ENCODE measurements at places on chromosomes 12 and 14.

GRCh38 chr14:74503291-74503937 is 9.8 kb downstream of the ISCA2 start:
- H3K27ac ChIP-seq, result no peak overlapping the region
- H3K27me3 ChIP-seq, result no peaks in the 10 kb centered on the region
- DNase-seq, result no peak
- no peaks in the 10 kb centered on the region for H3K4me1 ChIP-seq
- no peak overlapping the region for H3K4me3 ChIP-seq

GRCh38 chr14:83534995-83535394 is 1994.9 kb upstream of the FLRT2 start:
- no peaks in the 10 kb centered on the region for H3K36me3 ChIP-seq
- no peak overlapping the region for H3K4me3 ChIP-seq
- no peak overlapping the region for H3K27ac ChIP-seq
- no peak for DNase-seq
- H3K27me3 ChIP-seq, result no peaks in the 10 kb centered on the region

- H3K4me1 ChIP-seq, result no peaks in the 10 kb centered on the region
- no peak for DNase-seq
- no peaks in the 10 kb centered on the region for H3K36me3 ChIP-seq
Measured at GRCh38 chr14:24351517-24351916, 11.7 kb upstream of the RIPK3 start.

DNA sequence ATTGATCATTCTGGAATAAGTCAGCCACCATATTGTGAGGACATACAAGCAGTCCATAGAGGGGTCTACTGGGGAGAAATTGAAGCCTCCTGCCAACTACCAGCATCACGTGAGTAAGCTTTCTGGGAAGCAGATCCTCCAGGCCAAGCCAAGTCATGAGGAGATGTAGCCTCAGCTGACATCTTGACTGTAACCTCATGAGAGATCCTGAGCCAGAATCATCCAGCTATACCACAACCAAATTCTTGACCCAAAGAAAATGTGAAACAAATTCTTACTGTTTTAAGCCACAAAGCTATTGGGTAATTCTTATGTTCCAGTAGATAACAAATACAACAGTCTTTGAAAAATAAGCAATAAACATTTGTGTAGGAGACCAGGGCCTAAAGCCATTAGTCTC is 479.4 kb upstream of the DCN start:
- no peak overlapping the region for H3K4me3 ChIP-seq
- DNase-seq, result no peak
- no peaks in the 10 kb centered on the region for H3K27me3 ChIP-seq
- peaks cover 19% of the 10 kb centered on the region for H3K4me1 ChIP-seq
- H3K27ac ChIP-seq, result no peak overlapping the region

DNA sequence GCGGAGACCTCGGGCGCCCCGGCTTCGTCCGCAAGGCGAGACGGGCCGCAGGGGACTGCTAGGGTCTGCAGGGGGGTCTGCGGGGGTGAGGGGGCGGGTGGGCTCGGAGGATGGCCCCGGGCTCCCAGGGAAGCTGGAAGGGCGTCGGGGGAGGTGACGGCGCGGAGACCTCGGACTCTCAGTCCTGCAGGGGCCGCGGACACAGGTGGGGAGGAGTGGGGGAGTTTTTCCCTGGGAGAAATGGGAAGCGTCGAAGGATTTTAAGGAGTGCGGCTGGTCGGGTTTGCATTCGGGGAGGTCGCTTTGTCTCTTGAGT is 25.9 kb downstream of the ZBTB42 start:
- no peak for DNase-seq
- H3K27ac ChIP-seq, result no peak overlapping the region
- H3K4me1 ChIP-seq, result peaks cover 7% of the 10 kb centered on the region
- H3K4me3 ChIP-seq, result peak overlapping the region; percentile 88
- H3K27me3 ChIP-seq, result no peaks in the 10 kb centered on the region

- no peak overlapping the region for H3K4me3 ChIP-seq
- H3K27me3 ChIP-seq, result no peaks in the 10 kb centered on the region
- H3K36me3 ChIP-seq, result no peaks in the 10 kb centered on the region
Measured at GRCh38 chr12:4217091-4217490, 56.5 kb upstream of the CCND2 start.

DNA sequence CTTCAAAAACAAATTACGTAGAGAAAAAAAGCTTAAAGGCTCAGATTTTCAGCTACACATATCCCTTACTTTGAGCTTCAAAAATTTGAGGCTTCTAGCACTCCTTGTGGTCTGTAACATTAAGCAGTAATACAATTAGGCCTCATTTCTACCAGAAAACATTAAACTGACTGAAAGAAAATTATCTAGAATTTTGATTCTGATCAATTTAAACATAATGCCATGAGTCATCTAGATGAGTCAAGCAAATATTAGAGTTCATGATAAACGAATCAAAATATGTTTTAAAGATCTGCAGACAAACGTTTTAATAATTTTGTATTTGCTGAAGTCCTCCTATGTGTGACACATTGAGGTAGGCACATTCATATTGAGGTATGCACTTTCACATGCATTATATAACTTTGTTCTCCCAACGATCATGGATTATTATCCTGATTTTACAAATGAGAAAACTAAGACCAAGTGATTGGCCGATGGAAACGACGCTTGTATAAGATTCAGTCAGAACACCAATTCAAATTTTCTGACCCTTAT is 4.3 kb downstream of the OSBPL8 start:
- H3K27ac ChIP-seq, result no peak overlapping the region
- H3K27me3 ChIP-seq, result no peaks in the 10 kb centered on the region
- no peak for DNase-seq
- H3K36me3 ChIP-seq, result no peaks in the 10 kb centered on the region
- peaks cover 39% of the 10 kb centered on the region for H3K4me1 ChIP-seq

GRCh38 chr14:94291159-94291905 is 1.7 kb downstream of the SERPINA10 start:
- no peaks in the 10 kb centered on the region for H3K27me3 ChIP-seq
- no peak overlapping the region for H3K27ac ChIP-seq
- H3K36me3 ChIP-seq, result no peaks in the 10 kb centered on the region
- no peaks in the 10 kb centered on the region for H3K4me1 ChIP-seq
- no peak for DNase-seq
- no peak overlapping the region for H3K4me3 ChIP-seq

GRCh38 chr12:47870175-47870781 is 34.5 kb downstream of the VDR start:
- DNase-seq, result peak; percentile 18
- H3K36me3 ChIP-seq, result no peaks in the 10 kb centered on the region
- H3K4me3 ChIP-seq, result no peak overlapping the region
- no peaks in the 10 kb centered on the region for H3K27me3 ChIP-seq

DNA sequence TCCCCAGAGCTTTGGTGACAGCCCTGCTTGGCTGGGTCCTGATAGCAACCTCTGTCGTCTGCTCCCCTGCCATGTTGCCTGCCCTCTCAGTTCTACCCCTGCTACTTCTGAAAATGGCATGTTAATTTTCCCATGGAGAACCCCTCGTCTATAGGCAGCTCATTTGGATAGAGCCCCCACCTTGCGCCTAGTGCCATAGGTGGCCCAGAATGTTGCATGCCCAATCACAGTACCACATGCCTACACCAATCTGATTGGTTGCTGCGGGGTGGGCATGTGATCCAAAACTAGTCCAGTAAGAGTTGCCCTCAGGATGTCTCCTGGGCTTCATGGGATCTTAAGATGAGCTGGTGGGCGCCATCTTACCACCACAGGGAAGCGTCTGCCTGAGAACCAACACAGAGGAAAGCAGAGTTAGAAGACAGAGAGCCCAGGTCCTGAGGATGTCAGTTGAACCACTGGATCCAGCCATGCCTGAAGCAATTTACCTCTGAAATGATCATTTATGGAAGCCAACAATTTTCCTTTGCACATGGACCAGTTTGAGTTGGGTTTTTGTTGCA is 85.7 kb downstream of the PAPOLA start:
- H3K27me3 ChIP-seq, result no peaks in the 10 kb centered on the region
- no peaks in the 10 kb centered on the region for H3K4me1 ChIP-seq
- no peak for DNase-seq
- no peak overlapping the region for H3K27ac ChIP-seq

GRCh38 chr14:42323426-42323825 is 716.8 kb downstream of the LRFN5 start:
- no peaks in the 10 kb centered on the region for H3K36me3 ChIP-seq
- H3K4me1 ChIP-seq, result no peaks in the 10 kb centered on the region
- H3K4me3 ChIP-seq, result no peak overlapping the region
- H3K27me3 ChIP-seq, result no peaks in the 10 kb centered on the region
- no peak for DNase-seq

DNA sequence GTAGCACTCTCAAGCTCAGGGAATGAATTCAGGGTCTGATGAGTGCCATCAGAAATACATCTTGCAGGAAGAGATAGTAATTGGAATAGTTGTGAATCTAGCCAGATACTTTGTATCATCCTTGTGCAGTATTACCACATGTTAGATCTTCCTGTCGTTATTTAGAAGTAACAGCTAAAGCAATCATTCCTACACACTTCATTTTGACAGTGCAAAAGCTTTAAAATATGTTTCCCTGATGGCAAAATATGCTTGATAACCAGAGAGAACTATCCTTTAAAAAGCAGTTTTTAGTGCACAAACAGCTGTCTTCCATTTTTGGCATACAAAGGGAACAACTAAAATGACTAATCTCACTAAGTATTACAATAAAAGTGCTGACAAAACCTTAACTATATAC is 149.5 kb upstream of the SLC38A2 start:
- peaks cover 59% of the 10 kb centered on the region for H3K4me1 ChIP-seq
- H3K27me3 ChIP-seq, result no peaks in the 10 kb centered on the region
- no peaks in the 10 kb centered on the region for H3K36me3 ChIP-seq
- DNase-seq, result no peak

DNA sequence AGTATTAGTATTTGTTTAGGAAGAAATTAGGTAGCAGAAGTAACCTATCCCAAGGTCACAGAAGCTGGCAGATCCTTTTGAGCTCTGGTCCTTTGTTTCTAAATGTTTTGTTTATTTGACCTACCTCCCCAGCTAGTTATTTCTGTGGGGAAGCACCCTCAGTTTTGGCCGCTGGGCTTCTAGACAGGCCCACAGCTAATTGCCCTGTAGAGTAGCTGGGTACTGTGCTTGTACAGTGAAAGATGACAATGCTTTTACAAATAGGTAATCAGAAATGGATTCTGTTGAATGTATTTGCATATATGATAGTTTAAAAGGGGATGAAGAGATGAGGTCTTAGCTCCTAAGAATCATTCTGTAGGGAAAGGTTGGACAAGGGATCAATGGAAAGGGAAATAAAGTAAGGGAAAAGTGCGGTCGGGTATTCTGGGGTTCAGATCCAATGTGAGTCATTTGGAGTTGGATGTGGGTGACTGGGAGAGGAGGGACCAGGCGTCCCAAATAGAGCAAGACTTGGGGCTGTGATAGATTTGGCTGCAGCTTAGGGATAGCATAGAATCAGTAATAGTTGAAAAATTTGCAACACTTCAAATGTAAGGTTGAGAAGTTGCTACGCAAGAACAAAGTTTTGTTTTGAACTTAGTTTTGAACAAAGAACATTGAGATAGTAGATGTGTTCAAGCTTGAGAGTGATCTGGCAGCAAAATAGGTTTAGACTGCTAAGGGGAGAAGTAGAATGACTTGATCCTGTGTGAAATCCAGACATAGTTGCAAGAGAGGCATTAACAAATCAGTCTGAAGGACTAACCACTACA is 3.6 kb downstream of the NUDT4 start:
- peak overlapping the region; percentile 86 for H3K4me3 ChIP-seq
- H3K36me3 ChIP-seq, result no peaks in the 10 kb centered on the region
- no peaks in the 10 kb centered on the region for H3K27me3 ChIP-seq
- no peak for DNase-seq
- peaks cover 51% of the 10 kb centered on the region for H3K4me1 ChIP-seq

GRCh38 chr14:100440207-100440631 is 117.1 kb downstream of the SLC25A47 start:
- peak overlapping the region; percentile 7 for H3K4me3 ChIP-seq
- H3K4me1 ChIP-seq, result peaks cover 9% of the 10 kb centered on the region
- no peak overlapping the region for H3K27ac ChIP-seq
- DNase-seq, result no peak
